ENCODE measurements at places on chromosomes 3 and 15.
A peak's percentile ranks its signal among the peaks of the same experiment; 100 is the strongest.

GRCh38 chr3:38964646-38965045 lies 87.1 kb downstream of the SCN11A start:
- no peak overlapping the region for H3K4me3 ChIP-seq
- no peaks in the 10 kb centered on the region for H3K36me3 ChIP-seq
- H3K27ac ChIP-seq, result no peak overlapping the region
- no peaks in the 10 kb centered on the region for H3K4me1 ChIP-seq
- H3K27me3 ChIP-seq, result no peaks in the 10 kb centered on the region

DNA sequence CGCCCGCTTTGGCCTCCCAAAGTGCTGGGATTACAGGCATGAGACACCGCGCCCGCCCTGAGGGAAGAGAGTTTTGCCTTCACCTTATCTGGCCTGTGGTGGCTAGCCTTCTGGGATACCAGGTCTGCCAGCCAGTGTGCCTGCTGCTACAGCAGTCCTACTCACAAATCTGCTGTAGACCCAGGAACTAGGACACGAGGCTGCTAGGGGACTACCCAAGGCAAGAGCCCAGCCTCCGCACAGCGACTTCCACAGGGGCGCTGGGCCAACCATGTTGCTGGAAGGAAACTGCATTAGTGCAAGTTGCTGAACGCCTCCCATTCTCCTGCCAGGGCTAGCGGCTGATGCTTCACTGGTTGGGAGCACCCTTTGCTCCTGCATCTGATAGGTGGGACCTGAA lies 53.7 kb downstream of the DHX30 start:
- no peaks in the 10 kb centered on the region for H3K4me1 ChIP-seq
- H3K27ac ChIP-seq, result no peak overlapping the region
- no peak for DNase-seq
- no peak overlapping the region for H3K4me3 ChIP-seq
- H3K36me3 ChIP-seq, result peaks cover 49% of the 10 kb centered on the region

DNA sequence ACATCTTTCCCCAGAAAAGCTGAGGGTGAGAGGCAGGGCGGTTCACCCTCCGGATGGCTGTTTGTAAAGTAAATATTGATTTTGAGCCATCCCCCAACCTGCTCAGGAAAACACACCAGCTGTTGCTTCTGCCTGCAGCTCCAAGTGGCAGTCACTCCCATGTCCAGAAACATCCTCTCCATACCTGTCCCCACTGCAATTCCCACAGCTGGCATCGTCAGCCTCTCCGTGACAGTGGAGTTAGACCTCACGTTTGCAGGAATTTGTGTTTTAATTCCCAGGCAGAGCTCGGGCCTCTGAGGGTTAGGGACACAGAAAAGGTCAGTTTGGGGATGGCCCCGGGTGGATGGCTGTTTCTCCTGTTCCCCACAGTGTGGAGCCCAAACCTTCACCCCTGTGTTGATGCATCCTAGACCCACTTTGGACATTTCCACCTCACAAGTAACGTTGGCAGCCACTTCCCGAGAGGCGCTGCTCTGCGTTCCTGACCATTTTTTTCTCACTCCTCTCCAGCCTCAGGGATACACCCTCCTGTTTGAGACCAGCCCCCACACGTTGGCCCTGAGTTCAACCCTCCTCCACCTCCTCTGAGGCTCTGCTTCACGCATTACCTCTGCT lies 11.8 kb upstream of the FAM174B start:
- H3K4me3 ChIP-seq, result no peak overlapping the region
- DNase-seq, result no peak
- peaks cover 17% of the 10 kb centered on the region for H3K4me1 ChIP-seq
- H3K36me3 ChIP-seq, result no peaks in the 10 kb centered on the region
- H3K27ac ChIP-seq, result no peak overlapping the region
- H3K27me3 ChIP-seq, result peaks cover 69% of the 10 kb centered on the region

GRCh38 chr3:148938936-148939335 lies 52.4 kb upstream of the GYG1 start:
- H3K4me3 ChIP-seq, result no peak overlapping the region
- H3K36me3 ChIP-seq, result no peaks in the 10 kb centered on the region
- DNase-seq, result no peak
- H3K27me3 ChIP-seq, result peaks cover 69% of the 10 kb centered on the region

DNA sequence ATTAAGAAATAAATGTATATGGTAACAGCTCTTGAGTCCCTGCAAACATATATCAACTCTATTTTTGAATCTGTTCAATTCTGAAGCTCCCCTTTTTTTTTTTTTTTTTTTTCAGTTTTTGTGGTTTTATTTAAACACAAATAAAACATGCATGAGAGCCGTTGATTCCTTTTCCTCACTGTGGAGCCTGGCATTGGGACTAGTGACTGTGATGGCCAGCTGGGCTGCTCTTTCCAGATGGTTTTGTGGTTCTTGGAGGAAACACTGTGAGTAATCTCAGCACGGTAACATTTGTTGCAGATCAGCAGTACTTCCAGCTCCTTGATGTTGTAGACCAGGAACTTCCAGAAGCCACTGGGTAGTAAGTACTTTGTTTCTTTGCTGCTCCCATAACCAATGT lies 15.9 kb downstream of the EMC7 start:
- H3K4me1 ChIP-seq, result no peaks in the 10 kb centered on the region
- no peaks in the 10 kb centered on the region for H3K36me3 ChIP-seq
- no peaks in the 10 kb centered on the region for H3K27me3 ChIP-seq
- H3K27ac ChIP-seq, result no peak overlapping the region
- no peak for DNase-seq

GRCh38 chr3:134938029-134938525 lies 143.0 kb downstream of the EPHB1 start:
- no peak for DNase-seq
- H3K4me1 ChIP-seq, result no peaks in the 10 kb centered on the region
- peaks cover 21% of the 10 kb centered on the region for H3K27me3 ChIP-seq
- H3K27ac ChIP-seq, result no peak overlapping the region
- H3K4me3 ChIP-seq, result no peak overlapping the region

DNA sequence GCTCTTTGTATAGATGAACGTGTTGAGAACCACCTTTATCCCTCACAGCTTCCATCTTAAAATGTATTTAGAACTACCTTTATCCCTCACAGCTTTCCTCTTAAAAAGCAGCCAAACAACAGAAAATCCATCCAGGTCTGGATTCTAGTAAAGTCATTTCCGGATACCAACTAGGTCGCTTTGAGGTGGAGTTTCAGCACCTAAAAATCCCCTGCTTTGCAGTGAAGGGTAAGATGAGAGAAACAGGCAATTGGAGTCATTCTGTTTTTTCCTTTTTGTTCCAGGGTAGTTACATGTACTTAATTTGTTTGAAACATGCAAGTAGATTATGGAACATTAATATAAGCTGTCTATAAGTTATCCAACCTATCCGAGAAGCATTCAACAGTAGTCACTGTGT lies 192.0 kb downstream of the UBE2E2 start:
- no peak overlapping the region for H3K4me3 ChIP-seq
- no peaks in the 10 kb centered on the region for H3K36me3 ChIP-seq
- no peaks in the 10 kb centered on the region for H3K27me3 ChIP-seq
- no peaks in the 10 kb centered on the region for H3K4me1 ChIP-seq

DNA sequence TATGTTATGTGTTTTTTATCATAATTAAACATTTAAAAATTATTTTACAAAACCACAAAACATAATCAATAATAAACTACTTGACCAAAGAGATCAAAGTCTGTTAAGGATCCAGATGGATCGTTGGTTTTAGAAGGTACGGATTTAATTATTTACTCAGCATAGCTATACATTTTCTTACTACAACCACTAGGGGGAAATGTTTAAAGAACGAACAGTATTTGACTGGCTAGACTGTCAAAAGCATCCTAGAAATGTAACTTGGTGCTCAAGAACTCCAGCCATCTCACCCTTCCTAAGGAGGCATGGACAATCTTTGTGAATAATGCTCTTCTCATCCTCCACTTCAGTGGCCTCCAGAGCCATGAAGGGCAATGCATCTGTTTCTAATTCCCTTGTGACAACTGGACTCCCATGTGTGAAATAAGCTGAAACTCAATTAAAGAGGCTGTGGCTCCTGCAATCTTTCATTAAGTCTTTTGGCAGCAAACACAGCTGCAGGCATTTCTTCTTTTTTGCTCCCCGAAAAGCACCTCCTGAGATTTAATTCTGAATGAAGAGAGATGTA lies 94.7 kb upstream of the TUSC7 start:
- H3K4me1 ChIP-seq, result no peaks in the 10 kb centered on the region
- DNase-seq, result no peak

DNA sequence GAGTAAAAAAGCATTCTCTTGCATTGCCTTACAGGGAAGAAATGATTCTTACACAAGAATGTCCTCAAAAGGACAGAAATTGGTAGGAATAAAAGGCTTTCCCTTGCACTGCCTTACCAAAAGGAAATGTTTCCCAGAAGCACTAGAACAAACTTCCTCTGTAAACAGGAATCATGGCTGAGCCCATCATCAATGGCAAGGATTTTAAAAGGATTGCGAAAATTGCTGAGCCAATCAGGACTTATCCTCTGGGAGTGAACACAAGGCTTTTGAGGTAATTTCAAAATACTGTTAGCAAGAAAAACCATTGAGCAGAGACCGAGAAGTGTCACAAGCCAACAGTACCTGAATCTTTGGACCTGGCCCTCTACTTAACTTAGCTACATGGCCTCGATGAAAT lies 897.3 kb downstream of the ROBO1 start:
- H3K27me3 ChIP-seq, result no peaks in the 10 kb centered on the region
- H3K27ac ChIP-seq, result no peak overlapping the region
- H3K36me3 ChIP-seq, result no peaks in the 10 kb centered on the region
- no peaks in the 10 kb centered on the region for H3K4me1 ChIP-seq
- no peak for DNase-seq

- peaks cover 12% of the 10 kb centered on the region for H3K4me1 ChIP-seq
- no peak for DNase-seq
- peaks cover 16% of the 10 kb centered on the region for H3K36me3 ChIP-seq
- no peak overlapping the region for H3K4me3 ChIP-seq
- no peak overlapping the region for H3K27ac ChIP-seq
- H3K27me3 ChIP-seq, result no peaks in the 10 kb centered on the region
These were observed 3.3 kb downstream of the VPS8 start for GRCh38 chr3:184815046-184815930.

GRCh38 chr3:172530101-172530561 lies 6.9 kb upstream of the TNFSF10 start:
- no peak for DNase-seq
- H3K36me3 ChIP-seq, result no peaks in the 10 kb centered on the region
- H3K27me3 ChIP-seq, result no peaks in the 10 kb centered on the region
- H3K4me3 ChIP-seq, result no peak overlapping the region
- no peak overlapping the region for H3K27ac ChIP-seq

- peaks cover 12% of the 10 kb centered on the region for H3K4me1 ChIP-seq
- H3K27ac ChIP-seq, result peak overlapping the region; percentile 15
- H3K36me3 ChIP-seq, result peaks cover 10% of the 10 kb centered on the region
- no peak overlapping the region for H3K4me3 ChIP-seq
- peaks cover 57% of the 10 kb centered on the region for H3K27me3 ChIP-seq
These were observed 8.6 kb downstream of the SLC6A1 start for GRCh38 chr3:11001020-11001657.

GRCh38 chr15:82894971-82895520 lies 57.5 kb downstream of the HOMER2 start:
- H3K4me1 ChIP-seq, result no peaks in the 10 kb centered on the region
- no peak for DNase-seq
- H3K27ac ChIP-seq, result no peak overlapping the region
- H3K36me3 ChIP-seq, result no peaks in the 10 kb centered on the region

DNA sequence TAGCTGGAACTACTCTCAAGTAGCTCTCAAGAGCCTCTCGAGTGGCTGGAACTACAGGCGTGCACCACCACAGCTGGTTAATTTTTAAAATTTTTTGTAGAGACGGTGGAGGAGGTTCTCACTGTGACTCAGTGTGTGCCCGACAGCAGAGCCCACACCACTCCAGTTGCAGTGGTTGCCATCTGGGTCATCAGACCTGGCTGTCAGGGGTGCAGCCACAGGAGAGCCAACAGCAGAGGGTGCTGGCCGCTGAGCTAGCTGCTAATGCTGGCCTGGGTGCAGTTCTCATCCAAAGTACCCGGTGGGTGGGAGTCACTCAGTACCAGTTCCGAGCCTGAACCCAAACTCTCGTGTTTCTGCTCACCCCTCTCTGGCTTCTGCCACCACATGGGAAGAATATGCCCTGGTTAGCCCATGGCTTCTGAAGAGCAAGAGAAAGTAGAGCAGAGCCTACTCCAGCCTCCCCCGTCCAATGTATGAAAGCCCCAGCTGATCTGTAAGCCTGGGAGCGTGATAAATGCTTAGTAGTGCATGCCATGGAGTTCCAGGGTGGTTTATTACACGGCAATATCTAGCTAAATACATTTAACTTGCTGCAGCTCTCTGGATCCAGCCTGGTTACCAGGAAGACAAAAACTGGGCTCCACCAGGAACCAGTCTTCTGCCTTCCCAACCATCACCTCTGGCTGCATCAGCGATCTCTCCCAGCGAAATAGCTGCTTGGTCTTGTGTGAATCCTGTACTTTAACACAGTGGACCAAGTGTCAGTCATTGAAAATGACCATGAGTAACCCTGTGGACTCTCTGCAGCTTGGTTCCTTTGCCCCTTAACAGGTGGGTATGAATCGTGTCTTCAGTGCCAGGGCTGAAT lies 17.1 kb downstream of the UMPS start:
- H3K27me3 ChIP-seq, result no peaks in the 10 kb centered on the region
- H3K27ac ChIP-seq, result no peak overlapping the region
- no peak overlapping the region for H3K4me3 ChIP-seq
- no peak for DNase-seq
- peaks cover 5% of the 10 kb centered on the region for H3K4me1 ChIP-seq

DNA sequence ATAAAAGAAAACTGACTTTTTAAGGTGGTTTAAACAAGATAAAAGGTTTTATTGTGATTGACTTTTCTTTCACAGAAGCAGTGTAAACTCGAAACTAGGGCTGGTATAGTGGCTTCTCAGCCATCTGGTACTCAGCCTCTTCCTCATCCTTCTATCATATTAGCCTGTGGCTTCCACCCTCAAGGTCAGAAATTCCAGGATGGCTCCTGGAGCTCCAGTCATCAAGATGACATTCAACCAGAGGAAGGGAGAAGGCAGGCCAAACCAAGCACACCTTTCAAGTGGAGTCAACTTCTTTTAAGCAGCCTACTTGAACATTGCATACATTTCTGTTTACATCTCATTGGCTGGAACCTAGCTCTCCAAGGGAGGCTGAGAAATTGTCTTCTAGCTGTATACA lies 1.3 kb upstream of the MESD start:
- no peak overlapping the region for H3K27ac ChIP-seq
- H3K4me3 ChIP-seq, result no peak overlapping the region
